Chondrocyte (in vitro differentiated cells): ENCODE measurements at places on chromosomes 3 and 15.

DNA sequence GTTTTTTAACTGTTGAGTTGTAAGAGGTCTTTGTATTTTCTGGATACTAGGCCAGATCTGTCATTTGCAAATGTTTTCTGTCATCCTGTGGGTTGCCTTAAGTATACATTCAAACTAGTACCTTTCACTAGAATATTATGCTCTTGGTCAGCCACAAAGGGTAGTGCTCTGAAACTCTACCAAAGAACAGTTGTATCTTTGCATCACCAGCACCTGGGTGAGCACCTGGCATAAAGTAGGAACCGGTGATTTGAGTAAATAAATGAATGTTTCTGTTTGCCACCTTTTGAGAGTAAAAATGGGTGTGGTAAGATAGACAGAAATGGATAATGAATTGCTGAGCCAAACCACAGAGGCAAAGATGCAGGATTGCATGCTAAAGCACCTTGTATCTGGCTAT lies 98.7 kb downstream of the SLCO3A1 start:
- no peak overlapping the region for H3K27ac ChIP-seq
- H3K36me3 ChIP-seq, result no peaks in the 10 kb centered on the region
- peaks cover 18% of the 10 kb centered on the region for H3K27me3 ChIP-seq

- peak overlapping the region; percentile 70 for H3K27ac ChIP-seq
- no peaks in the 10 kb centered on the region for H3K36me3 ChIP-seq
- no peak for DNase-seq
- no peaks in the 10 kb centered on the region for H3K27me3 ChIP-seq
These were observed 120.0 kb upstream of the TPM1 start for GRCh38 chr15:62922514-62922913.

- no peak overlapping the region for H3K4me3 ChIP-seq
- H3K27me3 ChIP-seq, result no peaks in the 10 kb centered on the region
- no peaks in the 10 kb centered on the region for H3K4me1 ChIP-seq
- peaks cover 7% of the 10 kb centered on the region for H3K36me3 ChIP-seq
- no peak for DNase-seq
These were observed 43.3 kb downstream of the HOMER2 start for GRCh38 chr15:82909080-82909815.

- H3K4me3 ChIP-seq, result no peak overlapping the region
- H3K27me3 ChIP-seq, result no peaks in the 10 kb centered on the region
- H3K27ac ChIP-seq, result no peak overlapping the region
- H3K4me1 ChIP-seq, result peaks cover 4% of the 10 kb centered on the region
These were observed 199.6 kb upstream of the EIF1B start for GRCh38 chr3:40109641-40110490.

GRCh38 chr3:107132674-107133073 lies 244.6 kb upstream of the CCDC54 start:
- no peaks in the 10 kb centered on the region for H3K36me3 ChIP-seq
- H3K4me3 ChIP-seq, result no peak overlapping the region
- no peak for DNase-seq
- H3K27ac ChIP-seq, result no peak overlapping the region
- H3K4me1 ChIP-seq, result peaks cover 13% of the 10 kb centered on the region
